ENCODE measurements at places on chromosomes 2 and 18. TPM values are rescaled to one million over a fixed set of nuclear protein-coding genes. Genes with fewer than 3 reads are reported as not detected.
A peak's percentile ranks its signal among the peaks of the same experiment; 100 is the strongest.

DNA sequence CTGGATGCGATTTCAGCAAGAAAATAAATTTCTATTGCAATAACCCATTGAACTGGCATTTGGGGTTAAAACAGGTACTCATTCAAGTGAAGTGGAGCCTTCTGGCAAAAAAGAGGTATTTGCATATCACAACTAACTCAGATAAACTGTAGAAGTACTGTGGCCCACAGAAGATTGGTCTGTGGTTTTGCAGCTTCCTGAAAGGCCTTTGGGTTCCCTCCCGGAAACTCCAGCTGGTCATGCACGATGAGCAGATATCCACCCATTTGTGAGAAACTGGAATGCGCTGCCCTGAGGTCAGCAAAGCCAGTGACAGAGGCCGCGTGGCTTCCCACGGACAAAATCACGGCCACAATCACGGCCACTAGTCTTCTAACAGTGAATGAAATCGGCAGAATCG lies 106.3 kb downstream of the EPHA4 start:
- H3K4me3 ChIP-seq, result no peak overlapping the region
- no peaks in the 10 kb centered on the region for H3K36me3 ChIP-seq
- DNase-seq, result no peak
- peaks cover 42% of the 10 kb centered on the region for H3K4me1 ChIP-seq

- no peak for DNase-seq
- H3K27me3 ChIP-seq, result no peaks in the 10 kb centered on the region
- peak overlapping the region; percentile 56 for H3K4me3 ChIP-seq
- H3K4me1 ChIP-seq, result peaks cover 10% of the 10 kb centered on the region
Measured at GRCh38 chr2:47344890-47345589, 57.9 kb upstream of the MSH2 start.

- H3K4me1 ChIP-seq, result no peaks in the 10 kb centered on the region
- no peak overlapping the region for H3K27ac ChIP-seq
- H3K27me3 ChIP-seq, result no peaks in the 10 kb centered on the region
- DNase-seq, result no peak
- no peak overlapping the region for H3K4me3 ChIP-seq
Measured at GRCh38 chr2:196558497-196558896, 81.0 kb upstream of the CCDC150 start.

GRCh38 chr2:223967981-223968380 lies 10.7 kb downstream of the MRPL44 start:
- H3K27ac ChIP-seq, result no peak overlapping the region
- H3K4me1 ChIP-seq, result peaks cover 3% of the 10 kb centered on the region
- no peak for DNase-seq
- H3K4me3 ChIP-seq, result no peak overlapping the region
- H3K36me3 ChIP-seq, result peaks cover 22% of the 10 kb centered on the region

Gene UGT1A3
- not detected for total RNA-seq
